ENCODE measurements at places on chromosomes 4 and X. TPM values are rescaled to one million over a fixed set of nuclear protein-coding genes. Genes with fewer than 3 reads are reported as not detected.
A peak's percentile ranks its signal among the peaks of the same experiment; 100 is the strongest.

RPS6KA6 gene
- 6.5 TPM for total RNA-seq

USP26 gene
- total RNA-seq: not detected

LUZP4 gene
- not detected for total RNA-seq

HSFX3 gene
- total RNA-seq: not detected

ADAM29 gene
- not detected for total RNA-seq

DNA sequence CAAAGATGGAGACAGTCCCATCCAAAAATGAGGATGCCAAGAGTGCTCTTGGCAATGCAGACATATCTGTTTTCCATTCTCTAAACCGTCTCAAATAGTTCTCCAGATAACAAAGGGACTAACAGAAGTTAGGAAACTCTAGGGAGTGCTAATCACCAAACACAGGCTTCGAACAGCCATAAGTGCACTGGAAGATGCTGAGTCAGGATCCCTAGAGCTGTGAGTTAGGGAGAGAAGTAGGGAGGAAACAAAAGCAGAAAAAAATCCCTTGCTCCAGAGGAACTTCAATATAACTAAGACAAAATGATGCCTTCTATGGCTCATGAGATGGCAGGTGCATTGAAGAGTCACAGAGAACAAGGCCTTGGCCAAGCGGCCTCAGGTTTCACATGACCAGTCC is 251.0 kb upstream of the PPARGC1A start:
- no peak for DNase-seq
- no peaks in the 10 kb centered on the region for H3K36me3 ChIP-seq
- H3K27ac ChIP-seq: no peak overlapping the region
- H3K4me1 ChIP-seq: no peaks in the 10 kb centered on the region
- H3K27me3 ChIP-seq: 0 out of 2 replicates have a peak, but pooled peaks cover 8% of the 10 kb centered on the region
- H3K4me3 ChIP-seq: no peak overlapping the region

- H3K4me3 ChIP-seq: no peak overlapping the region
- H3K4me1 ChIP-seq: no peaks in the 10 kb centered on the region
- no peak overlapping the region for H3K27ac ChIP-seq
- H3K27me3 ChIP-seq: no peaks in the 10 kb centered on the region
- H3K36me3 ChIP-seq: no peaks in the 10 kb centered on the region
Measured at GRCh38 chr4:185682236-185682635, 129.8 kb downstream of the SORBS2 start.

DNA sequence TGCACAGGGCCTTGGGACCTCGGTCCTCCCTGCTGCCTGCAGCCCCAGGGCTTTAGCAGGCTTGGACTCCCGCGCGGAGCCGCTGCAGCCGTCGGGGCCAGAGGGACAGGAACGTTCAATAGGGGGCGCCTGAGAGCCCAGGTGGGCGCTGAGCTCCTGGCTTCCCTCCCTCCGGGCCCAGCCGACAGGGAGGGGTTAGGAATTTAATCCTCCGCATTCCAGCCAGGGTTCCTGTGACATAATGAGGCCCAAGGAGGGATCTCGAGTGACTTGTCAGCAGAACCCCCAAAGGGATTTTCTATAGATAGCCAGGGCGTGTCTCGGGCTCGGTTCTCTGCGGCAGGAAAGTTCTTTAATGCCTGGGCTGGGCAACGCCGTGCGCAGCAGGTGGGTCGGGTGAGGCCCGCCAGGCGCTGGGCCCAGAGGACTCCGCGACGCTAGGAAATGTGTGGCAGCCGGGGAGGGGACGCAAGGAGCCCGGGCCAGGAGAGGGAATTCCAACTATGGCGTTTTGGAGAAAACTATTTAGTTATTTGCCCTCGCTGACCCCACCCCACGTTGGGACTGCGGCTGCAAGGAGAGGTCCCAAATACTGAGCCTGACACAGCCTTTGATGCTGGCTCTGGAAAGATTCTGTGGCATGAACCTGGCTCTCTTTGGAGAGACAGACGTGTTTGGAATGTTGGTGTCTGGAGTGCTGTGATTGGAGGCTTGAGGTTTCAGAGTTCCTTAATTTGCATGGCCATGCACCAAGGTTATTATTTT is 285.2 kb upstream of the GATB start:
- no peaks in the 10 kb centered on the region for H3K4me1 ChIP-seq
- H3K4me3 ChIP-seq: peak overlapping the region; percentile 21
- peak; percentile 63 for DNase-seq
- H3K36me3 ChIP-seq: no peaks in the 10 kb centered on the region
- H3K27me3 ChIP-seq: no peaks in the 10 kb centered on the region

DNA sequence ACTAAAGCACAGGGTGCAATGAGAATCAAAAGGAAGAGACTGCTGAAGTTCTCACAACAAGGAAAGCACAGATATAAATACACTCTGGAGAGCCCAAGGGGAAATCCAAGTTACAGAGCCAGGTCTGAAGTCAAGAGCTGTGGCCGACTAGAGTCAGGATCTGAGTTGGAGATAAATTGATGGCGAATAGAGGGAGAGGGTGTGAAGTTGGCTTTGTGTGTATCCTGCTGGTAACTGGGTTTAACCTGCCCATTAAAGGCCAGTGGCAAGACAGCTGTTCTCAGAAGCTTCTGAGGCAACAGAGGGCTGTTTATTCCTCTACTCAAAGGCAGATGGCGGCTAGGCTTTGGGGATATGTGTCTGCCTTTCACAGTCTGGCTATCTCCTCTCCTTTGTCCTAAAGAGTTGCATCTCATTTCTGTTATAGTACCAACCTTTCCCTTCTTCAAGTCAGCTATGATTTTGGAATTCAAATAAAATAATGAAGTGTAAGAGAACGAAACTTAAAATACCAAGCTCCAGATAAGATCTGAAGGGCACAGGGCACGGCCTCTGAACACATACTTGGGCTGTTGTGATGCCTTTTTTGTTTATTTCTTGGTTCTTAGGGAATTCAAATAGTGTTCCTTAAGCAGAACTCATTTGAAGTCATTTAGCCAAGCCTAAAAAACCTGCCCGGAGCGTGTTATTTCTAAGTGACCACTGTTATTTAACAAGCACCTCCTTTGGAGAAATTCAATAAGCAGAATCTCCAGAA is 142.1 kb downstream of the APBB2 start:
- no peak for DNase-seq
- no peak overlapping the region for H3K4me3 ChIP-seq
- H3K27me3 ChIP-seq: no peaks in the 10 kb centered on the region
- no peaks in the 10 kb centered on the region for H3K4me1 ChIP-seq
- H3K36me3 ChIP-seq: no peaks in the 10 kb centered on the region

DNA sequence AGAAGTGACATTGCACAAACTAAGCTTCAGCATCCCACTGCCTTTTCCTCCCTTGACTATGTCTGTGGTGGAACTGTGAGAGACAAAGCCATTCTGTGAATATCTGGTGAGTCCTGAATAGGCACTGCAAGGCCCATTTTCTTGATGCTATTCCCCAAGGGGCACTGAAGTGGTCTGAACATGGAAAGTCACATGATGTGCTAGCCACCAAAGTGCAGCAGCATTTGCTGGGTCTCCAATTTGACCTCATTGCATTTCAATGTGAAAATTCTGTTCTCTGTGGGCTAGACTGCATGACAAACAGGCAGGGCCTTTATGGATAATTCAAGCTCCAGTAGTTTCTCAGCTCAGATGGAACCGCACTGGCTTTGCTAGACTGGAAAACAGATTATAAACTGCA is 627.4 kb upstream of the BOD1L1 start:
- no peak overlapping the region for H3K27ac ChIP-seq
- H3K4me1 ChIP-seq: no peaks in the 10 kb centered on the region
- no peaks in the 10 kb centered on the region for H3K27me3 ChIP-seq

Measured in PC-9 (cell line).